ENCODE measurements at places on chromosomes 12 and 14.

DNA sequence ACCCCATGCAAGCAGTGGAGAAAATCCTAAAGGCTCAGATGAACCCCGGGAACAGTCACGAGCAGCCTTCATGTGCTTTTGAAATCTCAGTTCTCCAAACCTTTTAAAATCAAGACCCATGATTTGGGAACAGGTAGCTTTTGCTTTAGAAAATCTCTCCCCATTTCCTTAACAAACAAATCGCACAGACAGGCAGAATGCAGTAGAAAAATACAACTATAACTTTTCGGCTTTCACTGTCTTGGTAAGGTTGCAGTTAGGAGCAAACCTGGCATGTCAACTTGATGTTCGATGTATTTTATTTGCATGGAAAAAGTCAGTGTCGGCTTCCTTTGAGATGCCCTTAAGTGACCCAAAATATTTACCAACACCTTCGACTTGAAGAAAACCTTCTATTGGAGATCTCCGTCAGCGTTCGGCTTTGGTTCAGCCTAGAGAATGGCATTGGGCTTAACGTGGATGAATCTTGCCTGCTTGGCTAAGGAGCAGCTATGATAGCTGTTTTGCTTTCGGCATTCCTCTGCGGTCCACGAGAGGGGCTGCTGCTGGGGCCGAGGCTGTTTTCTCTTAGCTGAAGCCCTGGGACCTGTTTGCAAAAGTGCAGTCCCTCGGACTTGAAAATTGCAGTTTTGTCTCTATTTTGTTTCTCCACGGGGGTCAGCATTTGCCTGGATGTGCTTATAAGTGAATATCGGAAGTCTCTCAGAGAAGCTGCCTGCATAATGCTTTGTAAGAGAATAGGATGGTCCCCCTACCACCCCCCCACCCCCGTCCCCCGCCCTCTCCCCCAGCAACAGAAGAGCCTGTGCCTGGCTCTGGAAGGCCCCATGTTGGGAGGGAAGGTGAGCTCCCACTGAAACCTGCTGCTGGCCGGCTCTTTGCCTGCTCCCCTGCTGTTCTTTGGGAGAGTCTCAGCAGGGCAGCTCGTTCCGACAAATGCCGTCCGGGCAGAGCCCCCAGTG is 122.8 kb downstream of the AACS start:
- DNase-seq: no peak

GRCh38 chr14:65281991-65282895 is 130.3 kb upstream of the FUT8 start:
- peak; percentile 45 for DNase-seq

DNA sequence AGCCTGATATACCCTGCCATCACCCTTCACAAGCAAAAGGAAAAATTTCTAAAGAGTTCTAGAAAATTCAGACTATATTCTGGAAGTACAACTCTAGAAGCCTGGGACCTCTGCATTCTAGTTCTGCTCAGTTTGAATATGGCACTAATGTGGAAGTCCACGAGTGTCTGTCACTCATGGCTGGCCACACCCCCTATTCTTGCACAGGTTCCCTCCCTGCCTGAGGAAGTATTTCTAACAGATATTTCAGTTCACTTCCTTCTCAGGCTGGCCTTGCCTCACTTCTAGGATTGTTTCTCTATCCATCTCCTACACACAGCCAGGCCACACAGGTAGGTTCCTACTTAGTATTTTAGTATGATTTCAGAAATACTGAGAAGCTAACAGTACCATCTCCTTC is 67.4 kb downstream of the PHLDA1 start:
- DNase-seq: peak; percentile 78

GRCh38 chr12:56216461-56216860 is 5.3 kb downstream of the RNF41 start:
- no peak for DNase-seq

- peak; percentile 57 for DNase-seq
These were observed 582 bp downstream of the SGPP1 start for GRCh38 chr14:63727231-63727735.

DNA sequence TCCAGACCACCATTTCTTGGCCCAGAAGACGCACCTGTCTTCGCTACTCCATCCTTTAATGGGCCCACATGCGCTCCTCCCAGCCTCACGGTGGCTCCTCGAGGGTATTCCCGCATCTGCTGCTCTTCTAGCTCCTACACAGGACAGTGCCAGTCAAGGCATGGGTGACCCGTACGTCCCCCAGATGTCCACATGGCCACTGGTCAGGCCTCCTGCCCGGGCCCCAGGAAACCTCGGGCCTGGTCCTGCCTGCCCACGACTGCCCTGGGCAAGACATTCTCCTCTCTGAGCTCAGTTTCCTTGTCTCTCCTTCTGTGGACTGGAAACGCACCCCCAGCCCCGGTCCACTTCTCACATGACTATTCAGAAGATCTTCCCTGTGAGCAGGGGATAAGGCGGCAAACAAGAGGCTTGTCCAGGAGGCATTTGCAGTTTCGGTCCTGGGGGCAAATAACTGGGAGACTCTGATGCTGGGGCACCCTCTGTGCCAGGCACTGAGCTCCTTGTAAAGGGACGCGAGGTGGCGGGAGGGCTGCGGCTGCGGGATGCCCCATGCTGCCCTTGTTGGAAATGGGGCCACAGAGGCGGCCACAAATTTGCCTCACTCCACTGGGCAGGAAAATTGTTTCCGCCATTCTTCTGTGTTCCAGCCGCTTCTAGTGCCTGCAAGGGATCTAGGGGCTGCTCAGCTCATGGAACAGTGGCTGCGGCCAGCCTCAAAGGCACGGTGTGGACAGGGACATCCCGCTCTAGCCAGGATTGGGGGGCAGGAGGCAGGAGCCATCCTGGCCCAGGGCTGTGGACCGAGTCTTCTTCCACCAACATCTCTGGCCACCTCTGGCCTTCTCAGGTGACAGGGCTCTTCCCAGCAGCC is 6.8 kb upstream of the BEGAIN start:
- DNase-seq: no peak

DNA sequence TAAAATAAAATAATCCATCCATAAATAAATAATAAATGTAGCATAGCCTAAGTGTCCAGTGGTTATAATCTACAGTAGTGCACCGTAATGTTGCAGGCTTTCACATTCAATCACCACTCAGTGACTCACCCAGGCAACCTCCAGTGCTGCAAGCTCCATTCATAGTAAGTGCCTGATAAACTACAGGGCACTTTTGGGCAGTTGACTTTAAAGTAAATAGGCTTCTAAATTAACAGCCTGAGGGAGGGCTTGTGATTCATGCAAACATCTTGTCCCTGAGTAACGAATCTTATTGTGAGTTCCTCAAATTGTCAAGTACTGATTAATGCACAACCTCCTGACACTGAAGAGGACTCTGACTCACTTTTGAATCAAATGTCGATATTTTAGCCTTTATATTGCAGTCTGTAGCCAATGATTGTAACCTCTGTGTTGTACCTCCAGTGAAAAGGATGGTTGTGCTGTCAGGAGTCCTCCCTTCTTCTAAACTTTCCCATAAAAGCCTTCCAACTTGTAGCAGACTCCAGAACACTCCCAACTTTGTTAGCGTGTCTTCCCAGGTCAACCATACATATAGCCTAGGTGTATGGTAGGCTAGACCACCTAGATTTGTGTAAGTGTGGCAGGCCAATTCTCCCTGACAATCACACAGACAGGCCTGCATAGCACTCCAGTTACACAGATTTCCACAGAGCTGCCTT is 55.0 kb upstream of the BICD1 start:
- peak; percentile 69 for DNase-seq

GRCh38 chr12:44689587-44689986 is 186.5 kb downstream of the NELL2 start:
- no peak for DNase-seq

DNA sequence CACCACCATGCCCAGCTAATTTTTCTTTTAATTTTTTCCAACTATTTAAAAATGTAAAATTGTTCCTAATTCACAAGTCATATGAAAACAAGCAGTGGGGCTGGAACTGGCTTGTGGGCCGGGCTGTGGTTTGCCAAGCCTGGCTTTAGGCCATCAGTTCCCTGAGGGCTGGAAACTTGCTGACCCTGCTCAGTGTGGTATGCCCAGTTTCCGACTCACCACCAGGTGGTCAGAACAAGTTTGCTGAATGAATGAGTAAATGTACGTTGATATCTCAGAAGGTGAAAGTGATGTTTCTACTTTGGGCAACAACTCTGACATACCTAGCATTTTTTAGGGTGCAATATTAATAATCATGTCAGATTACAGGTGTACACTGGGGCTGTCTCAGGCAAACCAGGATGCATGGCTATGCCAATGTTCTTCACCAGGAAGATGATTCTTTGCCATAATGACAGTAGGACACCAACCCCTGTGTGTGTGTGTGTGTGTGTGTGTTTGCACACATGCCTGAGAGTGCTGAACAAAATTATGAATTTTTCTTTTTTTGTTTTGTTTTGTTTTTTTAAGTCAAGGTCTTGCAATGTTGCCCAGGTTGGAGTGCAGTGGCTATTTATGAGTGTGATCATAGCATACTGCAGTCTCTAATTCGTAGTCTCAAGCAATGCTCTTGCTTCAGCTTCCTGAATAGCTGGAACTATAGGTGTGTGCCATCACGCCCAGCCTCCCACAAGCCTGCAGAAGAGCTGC is 106.1 kb downstream of the PTPN11 start:
- DNase-seq: peak; percentile 30

- peak; percentile 36 for DNase-seq
These were observed 306.1 kb downstream of the DAD1 start for GRCh38 chr14:22282949-22283348.

- DNase-seq: no peak
These were observed 57.6 kb upstream of the SEL1L start for GRCh38 chr14:81591266-81591665.

DNA sequence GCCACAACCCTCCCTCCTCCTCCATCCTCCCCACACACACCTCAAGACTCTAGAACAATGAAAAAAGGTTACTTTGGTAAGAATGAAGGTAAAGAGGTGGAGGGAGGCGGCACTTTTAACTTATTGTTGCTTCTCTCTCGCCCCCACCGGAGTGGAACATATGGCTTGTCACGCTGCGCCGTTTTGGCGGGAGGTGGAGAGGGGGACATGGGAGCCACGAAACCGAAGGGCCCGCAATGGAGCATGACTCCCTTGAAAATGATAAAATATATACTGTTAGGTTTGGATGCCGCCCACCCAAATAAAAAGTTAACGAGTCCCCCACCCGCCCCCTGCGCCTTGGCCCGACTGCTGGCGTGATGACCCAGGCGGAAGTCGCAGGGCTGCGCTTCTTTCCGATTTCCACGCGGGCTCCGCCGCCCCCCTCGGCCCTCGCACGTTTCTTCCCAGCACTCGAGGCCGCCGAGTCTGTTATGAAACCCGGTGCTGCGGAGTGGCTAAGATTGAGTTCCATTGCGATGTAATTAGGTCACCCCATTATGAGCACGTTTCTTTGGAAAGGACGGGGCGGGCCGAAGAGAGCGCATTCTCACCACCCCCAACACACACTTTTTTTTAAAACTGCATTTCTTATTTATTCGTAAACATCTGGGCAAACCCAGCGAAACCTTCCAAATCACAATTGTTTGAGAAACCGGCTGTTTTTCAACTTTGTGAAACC is 1.4 kb upstream of the ZFP36L1 start:
- DNase-seq: peak; percentile 75

DNA sequence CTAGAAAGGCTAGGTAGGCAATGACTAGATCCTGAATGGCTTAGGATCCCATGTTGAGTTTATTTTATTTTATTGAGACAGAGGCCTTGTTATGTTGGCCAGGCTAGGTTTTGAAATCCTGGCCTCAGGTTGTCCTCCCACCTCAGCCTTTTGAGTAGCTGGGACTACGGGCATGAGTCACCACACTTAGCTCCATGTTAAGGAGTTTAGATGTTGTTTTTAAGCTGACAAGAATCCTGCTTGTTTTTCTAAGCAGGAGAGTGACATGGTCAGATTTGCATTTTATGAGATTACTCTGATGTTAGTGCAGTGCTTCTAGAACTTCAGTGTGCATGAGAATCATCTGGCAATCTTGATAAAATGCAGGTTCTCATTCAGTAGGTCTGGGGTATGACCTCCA is 14.5 kb downstream of the CCDC198 start:
- no peak for DNase-seq

DNA sequence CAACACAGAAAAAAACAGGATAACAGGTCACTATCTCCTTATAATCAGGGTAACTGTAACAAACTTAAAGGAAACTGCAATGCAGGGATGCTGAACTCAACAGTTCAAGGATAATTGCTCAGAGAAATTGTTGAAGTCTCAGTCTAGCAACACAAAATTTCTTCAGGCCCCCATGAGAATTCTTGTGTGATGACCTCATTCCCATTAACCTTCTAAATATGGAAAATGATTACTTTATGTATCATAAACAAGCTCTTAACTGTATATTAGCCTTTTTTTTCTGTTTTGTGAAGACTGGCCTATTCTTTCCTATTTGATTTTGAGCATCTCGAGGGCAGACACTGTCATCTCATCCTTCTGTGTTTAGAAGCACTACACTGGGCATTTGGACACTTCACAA is 47.1 kb downstream of the IGF1 start:
- no peak for DNase-seq

DNA sequence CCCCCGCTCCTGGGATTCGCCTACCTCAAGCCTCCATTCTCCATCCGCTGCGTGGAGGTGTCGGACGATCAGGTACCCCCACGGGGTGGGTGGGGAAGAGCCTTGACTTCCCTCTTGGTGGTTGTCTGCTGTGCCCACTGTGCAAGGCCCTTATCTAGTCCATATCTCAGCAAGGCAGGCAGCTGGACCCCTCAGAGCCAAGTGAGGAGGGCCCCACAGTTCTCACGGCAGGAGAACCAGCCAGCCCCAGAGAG is 39.9 kb downstream of the MMAB start:
- DNase-seq: peak; percentile 46

DNA sequence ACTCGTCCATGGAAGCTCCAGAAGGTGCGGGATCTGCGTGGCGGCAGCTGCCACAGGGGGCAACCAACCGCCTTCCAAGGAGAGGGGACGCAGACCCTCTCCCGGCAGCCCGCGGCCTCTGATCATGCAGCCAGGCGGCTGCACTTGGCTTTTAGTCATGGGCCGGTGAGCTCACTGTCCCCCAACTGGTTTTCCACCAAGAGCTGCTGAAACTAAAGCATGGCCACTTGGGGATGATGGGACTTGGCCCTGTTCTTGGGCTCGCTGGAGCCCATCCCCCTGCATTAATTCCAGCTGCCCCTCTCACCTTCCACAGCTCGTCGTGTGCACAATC is 39.1 kb downstream of the CCDC85C start:
- DNase-seq: no peak

GRCh38 chr12:114041590-114041989 is 75.5 kb upstream of the RBM19 start:
- DNase-seq: no peak

GRCh38 chr14:54981698-54982097 is 45.2 kb downstream of the WDHD1 start:
- DNase-seq: peak; percentile 42

- DNase-seq: no peak
These were observed 4.0 kb downstream of the AP1G2 start for GRCh38 chr14:23563473-23564180.

- no peak for DNase-seq
These were observed 155.3 kb downstream of the KICS2 start for GRCh38 chr12:64066776-64067175.

DNA sequence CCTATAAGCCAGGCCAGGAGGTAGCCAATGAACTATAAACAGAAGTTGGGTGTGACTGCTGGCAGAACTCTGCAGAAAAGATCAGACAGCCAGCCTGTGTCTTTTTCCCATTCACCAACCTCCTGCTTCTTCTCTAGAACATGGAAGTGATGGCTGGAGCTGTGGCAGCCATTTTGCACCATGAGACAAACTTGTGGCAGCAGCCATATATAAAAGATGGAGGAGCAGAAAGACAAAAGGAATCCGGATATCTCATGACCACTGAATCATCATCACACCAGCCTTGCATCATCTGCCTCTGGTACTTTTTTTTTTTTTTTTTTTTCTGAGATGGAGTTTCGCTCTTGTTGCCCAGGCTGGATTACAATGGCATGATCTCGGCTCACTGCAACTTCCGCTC is 8.7 kb downstream of the BEGAIN start:
- no peak for DNase-seq

Measured in hematopoietic multipotent progenitor cell treated with erythropoietin and hydrocortisone succinate and interleukin-3 and kit ligand, for 4 days (in vitro differentiated cells).